HS-27A (cell line): ENCODE measurements at places on chromosomes 6 and 20.

DNA sequence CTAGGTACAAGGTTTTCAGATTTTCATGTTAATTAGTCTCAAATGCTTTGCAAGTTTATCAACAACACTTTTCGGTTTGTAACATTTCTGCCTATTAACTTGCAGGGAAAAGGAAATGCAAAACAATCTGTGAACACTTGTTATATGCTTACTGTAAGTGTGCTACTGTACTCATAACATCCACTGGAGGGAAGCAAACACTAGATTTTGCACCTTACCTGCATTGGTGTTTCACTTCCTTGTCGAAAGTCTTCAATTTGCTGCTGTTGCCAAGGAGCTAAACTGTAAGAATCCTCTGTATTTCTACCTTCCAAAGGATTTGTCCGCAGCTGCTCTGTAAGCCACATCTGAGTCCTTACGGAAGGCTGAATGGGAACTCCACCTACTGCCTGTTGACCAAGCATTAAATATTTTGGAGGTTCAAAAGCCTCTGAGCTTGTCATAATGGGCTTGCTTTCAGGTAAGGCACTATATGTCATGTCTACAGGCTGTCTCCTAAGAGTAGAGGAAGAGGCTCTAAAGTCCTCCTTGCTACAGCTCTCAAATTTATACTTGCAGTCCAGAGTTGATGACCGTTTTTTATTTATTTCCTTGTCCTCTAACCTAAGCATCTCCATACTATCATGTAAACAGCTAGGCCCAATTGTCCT lies 17.3 kb downstream of the PLN start:
- no peak for DNase-seq

DNA sequence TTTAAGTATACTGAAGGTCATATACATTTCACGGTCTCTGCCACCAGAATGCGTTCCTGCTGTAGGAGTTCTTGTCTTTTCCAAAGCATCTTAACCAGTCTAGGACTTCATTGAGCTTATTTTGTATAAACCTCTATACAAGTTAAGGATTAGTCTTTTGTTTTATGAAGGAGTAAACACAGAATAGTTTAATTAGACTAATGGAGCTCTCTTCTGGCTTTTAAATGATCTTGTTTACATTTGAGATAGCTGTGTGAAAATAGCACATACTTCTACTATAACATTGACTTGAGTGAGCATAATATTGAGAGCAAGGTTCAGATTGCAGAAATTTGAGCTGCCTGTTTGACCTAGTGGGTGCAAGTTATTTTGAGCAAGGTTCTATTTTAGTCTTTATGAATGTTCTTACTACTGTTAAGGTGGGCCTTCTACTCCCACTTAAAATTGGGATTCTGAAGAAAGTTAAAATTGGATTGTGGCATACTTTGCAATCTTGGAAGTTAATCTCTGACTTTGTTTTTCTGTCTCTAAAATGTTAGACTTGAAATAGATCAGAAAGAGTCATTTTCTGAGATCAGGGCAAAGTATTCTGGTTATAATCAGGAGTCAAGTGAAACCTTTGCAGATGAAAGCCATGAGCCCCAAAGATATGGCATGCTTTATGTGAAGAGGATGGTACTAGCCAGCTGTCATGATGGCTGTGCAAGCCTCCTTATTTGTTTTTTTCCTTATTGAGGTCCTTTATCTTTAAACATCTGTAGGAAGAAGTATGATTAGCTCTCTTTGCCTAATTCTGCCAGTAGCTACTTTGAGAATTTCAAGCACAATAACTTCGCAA lies 41.8 kb downstream of the RPRD1B start:
- no peak for DNase-seq

DNA sequence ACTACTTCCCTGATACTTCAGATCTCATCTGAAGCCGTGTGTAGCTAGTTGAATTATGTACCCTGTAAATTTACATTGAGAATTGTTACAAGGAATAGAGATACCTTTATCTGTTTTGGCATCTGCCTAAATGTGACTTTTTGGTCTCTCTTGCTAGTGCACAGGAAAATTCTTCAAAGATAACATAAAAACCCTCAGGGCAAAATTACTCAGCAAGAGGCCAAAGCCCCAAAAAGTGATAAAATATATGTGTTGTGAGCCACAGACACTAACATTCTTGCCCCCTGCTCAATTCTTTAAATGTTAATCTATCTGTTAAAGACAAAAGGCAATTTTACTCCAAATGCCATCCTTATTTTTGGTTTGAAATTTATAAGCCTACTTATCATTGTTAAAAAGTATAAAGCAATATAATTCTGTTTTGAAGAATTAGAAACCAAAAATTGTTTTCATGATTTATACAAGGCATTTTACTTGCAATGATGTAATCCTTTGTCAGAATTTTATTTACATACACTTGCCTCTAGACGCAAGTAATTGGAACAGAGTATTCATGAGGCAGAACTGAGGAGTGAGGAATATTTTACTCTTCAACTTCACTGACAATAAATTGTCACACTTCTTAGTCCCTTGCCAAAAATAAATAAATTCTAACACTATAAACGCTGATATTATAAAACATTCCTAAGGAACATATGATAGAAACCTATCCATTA lies 186.2 kb downstream of the EPM2A start:
- no peak for DNase-seq

DNA sequence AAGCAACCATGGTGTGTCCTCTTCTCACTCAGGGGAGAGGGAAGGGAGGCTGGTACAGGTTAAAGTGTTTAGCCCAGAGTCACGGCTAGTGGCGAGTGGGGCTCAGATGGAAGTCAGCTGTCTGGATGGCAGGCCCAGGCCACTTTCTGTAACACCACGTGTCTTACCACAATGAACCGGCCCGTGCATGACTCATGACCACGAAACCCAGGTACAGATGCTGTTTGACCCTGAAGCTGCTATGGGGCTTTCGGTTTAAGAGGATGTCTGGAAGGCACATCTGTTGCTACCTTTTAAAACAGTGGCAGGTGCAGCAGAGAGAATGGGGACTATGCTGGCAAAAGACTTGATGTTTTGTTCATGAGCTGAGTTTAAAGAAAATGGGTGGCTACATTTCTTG lies 36.5 kb upstream of the MPC1 start:
- DNase-seq, result no peak

DNA sequence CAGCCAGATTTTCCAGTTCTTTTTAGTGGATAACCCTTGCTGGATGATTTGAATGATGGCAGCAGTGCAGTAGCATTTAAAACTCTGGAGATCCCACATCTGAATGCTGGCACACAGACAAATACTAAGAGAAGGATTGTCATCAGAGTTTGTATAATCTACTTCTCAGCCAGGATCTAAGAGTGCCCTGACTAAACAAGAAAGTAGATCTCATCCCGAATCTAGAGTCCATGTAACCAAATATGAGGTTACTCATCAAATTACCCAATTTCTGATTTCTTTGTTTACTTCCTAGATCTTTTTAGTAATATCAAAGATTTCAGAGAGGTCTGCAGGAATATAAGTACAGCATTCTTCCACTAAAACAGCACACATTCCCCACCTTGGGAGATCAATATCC lies 7.8 kb downstream of the TMC2 start:
- DNase-seq, result no peak

DNA sequence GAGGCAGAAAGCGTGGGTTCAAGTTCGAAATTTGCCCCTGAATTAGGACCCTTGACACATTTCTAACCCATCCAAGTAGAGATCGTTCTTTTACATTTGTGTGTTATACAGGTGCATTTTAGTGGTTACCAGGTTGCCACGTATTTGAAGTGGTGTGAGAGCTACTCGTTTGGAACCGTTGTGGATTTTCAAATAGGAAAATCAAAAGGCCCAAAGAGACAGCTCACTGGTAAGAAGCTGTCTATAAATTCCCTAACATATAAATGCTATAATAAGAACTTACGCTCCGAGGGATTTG lies 1.6 kb upstream of the REV3L start:
- no peak for DNase-seq

DNA sequence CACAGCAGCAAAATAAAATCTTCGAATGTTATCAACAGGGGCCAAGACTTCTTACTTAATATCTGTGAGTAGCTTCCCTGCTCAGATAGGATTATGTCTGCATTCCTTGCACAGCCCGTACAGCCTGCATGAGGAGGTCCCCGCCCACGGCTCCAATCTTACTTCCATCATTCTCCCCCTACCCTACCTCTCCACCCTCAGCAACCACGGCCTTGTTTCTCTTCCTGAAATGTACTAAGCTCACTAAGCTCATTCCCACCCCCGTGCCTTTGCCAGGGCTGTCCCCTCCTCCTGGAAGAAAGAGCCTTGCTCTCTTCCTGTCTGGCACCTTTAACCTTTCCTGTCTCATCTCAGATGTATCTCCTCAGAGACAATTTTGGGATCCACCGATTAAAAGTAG lies 120.4 kb downstream of the BCAS1 start:
- no peak for DNase-seq

DNA sequence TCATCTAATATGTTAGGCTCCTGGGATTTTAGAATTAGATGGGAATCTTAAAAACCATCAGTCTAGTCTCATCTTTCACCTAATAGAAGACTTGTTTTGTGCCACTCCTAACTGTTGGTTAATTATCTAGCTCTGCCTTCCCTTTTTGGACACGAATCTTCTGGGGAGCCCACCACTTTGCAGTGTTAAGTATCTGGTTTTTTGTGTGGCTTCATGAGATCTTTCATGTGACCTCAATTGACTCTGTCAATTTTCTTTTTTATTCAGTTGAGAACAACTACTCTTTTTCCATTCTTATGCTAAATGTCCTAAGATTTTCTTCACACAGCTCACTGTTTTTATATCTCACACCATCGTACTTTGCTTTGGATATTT lies 16.9 kb downstream of the TBPL1 start:
- no peak for DNase-seq

DNA sequence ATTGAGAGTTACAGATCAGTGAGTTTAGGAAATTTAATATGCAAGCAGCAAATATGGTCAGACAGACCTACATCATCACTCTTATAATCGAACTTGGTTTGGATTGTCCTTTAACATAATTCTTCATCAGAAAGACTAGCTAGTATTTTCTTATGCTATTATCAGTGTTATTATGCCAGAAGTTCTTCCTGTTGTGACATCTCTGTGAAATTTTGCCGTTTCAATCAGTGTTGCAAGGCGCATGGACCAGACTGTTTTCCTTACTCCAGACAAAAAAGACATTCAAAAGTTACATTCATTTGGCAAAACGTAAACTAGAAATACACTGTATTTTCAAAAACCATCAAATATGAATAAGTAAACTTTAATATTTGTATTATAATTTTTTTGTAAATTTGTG lies 5.7 kb upstream of the TENT5A start:
- no peak for DNase-seq

DNA sequence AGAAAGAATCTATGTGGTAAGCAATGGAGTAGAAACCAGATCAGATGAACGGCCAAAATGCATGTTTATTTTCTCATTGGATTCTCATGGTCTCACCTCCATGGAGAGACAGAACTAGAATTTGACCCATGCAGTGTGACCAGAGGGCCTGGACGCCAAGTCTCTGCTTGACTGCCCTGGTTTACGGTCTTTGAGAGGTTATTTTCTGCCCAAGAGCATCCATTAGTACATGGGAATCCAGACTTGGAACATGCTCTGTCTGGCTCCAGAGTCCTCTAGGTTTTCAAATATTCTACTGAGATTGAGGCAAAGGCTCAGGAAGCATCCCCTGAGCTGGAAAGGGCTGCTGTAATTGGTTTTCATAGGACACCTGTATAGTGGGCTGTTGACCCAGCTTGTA lies 45.5 kb upstream of the UST start:
- DNase-seq, result no peak

- no peak for DNase-seq
Measured at GRCh38 chr6:50819904-50820868, 1.5 kb downstream of the TFAP2B start.

DNA sequence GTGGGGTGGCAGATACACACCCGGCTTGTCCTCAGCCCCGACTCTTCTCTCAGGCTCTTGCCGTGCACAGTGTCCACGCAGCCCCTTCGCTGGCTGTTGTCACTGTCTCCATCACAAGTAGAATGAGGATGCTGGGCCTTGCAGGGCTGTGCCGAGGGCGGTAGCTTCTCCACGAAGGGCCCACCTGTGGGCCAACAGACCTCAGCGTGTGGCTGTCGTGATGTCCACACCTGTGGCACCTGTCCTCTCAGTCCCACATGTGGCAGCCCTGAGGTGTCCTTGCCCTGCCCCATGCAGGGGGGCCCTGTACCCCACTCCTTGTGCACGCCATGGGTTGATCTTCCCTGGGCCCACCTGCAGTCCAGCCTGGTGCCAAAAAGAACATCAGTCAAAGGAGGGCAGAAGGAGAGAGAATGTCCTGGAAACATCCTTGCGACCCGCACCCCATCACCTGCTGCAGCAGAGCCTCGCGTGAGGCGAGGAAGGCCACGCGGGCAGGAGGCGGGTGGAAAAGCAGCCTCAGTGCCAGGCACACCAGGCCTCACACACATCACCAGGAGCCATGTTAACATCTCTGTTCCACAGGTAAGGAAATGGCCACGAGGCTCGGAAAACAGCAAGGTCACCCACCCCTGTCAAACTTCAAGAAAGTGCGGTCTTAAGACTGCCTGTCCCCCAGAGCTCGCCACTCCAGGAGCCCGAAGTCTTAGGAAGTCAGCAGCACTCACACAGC lies 22.3 kb upstream of the AFDN start:
- DNase-seq, result no peak

DNA sequence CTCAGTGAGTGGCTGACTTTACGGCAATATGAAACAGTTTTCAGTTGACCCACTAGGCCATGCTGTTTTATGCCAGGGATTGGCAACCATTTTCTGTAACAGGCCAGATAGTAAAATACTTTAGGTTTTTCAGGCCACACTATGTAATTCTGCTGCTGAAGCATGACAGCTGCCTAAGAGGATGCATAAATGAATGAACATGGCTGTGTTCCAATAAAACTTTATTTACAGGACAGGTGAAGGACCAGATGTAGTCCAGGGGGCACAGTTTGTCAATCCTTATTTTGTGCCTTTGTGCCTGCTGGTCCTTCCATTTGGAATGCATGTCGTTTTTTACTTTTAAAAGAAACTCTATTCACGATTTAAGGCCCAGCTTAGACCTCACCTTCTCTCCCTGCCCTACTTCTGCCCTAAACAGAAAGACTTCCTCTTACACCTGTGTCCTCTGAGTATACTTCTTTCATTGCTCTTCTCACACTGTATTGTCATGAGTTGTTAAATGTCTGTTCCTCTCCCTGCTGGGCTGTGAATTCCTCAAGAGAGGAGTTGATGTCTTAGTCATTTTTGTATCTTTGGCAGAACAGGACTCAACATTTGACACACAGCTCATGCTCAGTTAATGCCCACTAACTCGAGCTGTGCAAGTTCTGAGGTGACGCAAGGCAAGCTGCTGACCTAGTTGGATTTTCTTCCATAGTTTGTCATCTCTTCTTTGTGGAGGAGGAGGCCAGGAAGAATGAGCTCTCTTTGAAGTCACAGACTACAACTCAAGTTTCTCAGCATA lies 90.1 kb upstream of the MAP7 start:
- DNase-seq, result no peak
